Stimulated activated naive CD8-positive, alpha-beta T cell treated with anti-CD3 and anti-CD28 coated beads, Interleukin-15, Interleukin-2, amounts not matched to agents 100 U/mL and 50 U/mL, for 24 hours (primary cell): ENCODE measurements at places on chromosomes 7 and 10.
A peak's percentile ranks its signal among the peaks of the same experiment; 100 is the strongest.

DNA sequence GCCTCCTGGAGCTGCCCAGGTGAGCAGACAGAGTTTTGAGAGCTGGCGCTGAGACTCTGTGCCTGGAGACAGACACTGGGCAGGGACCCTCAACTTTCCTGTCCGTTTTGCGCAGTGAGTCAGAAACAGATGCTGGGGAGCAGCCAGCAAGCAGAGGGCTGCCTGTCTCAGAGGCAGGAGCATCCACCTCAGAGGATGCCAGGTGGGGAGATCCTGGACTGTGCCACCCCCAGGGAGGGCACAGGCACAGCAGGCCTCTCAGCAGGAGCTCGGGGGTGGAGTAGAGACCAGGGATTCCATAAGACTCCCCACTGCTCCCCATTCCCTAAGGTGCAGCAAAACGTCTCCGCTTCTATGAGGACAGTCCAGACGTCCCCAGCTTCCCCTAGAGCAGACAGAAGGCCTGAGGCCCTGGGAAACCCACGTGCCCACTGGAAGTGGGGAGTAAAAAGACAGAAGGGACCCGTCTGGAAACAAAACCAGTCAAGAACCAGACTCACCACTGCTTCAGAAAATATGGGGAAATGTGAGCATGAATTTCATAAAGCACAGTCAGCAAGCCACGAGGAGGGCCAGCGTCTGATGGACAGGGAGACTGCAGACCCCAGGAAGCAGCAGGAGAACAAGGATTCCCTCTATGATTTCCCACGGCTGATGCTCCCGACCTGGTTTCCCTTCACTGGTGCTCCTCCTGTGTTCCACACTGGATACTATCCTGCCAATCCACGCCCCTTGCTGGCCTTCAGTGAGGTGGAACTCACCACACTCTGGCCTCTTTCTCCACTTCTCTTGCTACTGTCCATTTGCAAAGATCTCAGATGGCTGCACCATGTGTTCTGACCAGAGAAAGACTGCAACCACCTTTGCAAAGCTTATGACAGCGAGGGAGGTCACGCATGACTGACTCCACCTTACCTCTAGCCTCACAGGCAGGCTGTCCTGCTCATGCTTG, 151.3 kb upstream of the FAM20C start:
- DNase-seq = no peak

DNA sequence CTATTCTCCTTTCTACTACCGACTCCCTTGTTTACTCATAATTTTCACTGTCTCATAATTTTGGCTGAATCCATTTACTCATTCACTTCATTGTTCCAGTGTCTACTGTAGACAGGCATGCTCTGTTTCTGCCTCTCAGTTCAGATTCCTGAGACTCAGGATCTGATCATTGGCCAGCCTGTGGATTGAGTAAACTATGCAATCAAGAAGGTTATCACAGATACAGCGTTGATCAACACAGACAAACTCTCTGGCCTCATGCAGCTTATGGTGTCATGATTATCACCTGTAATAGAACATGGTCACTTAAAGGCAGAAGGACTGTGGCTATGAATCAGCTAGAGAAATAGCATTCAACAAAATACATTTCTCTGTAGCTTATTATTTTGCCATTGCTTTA, 86.0 kb downstream of the SEMA3E start:
- DNase-seq = no peak

- DNase-seq = no peak
These were observed at the start of gene TRPV6 for GRCh38 chr7:142885311-142886230. TSS of gene TRPV6 (minus strand) at chr7:142885745.

DNA sequence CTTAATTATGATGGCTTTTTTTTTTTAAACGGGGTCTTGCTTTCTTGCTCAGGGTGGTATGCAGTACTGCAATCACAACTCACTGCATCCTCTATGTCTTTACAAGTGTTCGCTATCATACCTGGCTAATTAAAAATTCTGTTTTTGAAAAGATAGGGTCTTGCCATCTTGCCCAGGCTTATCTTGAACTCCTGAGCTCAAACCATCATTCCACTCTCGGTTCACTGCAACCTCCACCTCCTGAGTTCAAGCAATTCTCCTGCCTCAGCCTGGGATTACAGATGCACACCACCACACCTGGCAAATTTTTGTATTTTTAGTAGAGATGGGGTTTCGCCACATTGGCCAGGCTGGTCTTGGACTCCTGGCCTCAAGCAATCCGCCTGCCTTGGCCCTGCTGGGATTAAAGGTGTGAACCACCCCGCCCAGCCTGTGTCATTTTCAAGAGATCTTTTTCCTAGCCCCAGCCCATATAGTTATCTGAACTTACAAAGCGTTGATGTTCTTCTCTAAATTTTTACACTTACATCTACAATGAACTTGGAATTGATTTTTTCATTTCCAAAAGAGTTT, 6.0 kb downstream of the HNRNPF start:
- no peak for DNase-seq

- DNase-seq = no peak
These were observed 258.0 kb upstream of the PRKCQ start for GRCh38 chr10:6838118-6838517.

GRCh38 chr7:99558306-99559174, at the start of gene ZNF655:
TSS of gene ZNF655 (plus strand) at chr7:99558642. CDS start at chr7:99560560, 1,918 bp downstream.
- DNase-seq = peak; percentile 92

DNA sequence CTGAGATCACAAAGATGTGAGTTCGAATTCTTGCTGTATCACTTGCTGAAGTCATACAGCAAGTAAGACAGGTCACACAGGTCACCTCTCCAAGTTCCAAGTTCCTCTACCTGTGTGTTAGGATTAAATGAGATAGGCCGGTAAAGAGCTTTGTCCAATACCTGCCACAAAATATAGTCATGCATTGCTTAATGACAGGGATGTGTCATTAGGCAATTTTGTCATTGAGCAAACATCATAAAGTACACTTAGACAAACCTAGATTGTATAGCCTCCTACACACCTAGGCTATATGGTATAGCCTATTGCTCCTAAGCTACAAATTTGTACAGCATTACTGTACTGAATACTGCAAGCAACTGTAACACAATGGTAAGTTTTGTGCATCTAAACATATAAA, 469.4 kb downstream of the KCNMA1 start:
- no peak for DNase-seq

- no peak for DNase-seq
These were observed 93.5 kb upstream of the KIAA1217 start for GRCh38 chr10:24115403-24115802.

DNA sequence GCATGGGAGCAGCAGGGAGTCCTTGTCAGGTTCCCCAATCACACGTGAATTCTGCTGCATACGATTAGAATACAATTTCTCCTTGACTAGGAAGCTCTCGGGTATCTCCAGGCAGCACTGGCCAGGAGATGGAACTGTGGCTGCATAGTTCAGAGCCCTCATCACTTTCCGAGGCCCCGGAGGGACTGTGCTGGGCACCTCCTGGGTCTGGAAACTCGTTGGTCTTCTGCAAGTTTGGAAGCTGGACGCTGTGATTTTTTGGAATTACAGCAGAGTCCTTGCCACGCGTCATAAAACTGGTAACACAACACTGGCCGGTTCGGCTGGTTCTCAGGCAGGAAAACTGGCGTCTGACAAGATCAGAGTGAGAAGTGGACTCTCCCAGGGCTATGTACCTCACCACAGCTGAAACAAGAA, 216.1 kb downstream of the CCDC3 start:
- DNase-seq = no peak

GRCh38 chr10:118342638-118343020, 505 bp upstream of the FAM204A start:
- DNase-seq = no peak

DNA sequence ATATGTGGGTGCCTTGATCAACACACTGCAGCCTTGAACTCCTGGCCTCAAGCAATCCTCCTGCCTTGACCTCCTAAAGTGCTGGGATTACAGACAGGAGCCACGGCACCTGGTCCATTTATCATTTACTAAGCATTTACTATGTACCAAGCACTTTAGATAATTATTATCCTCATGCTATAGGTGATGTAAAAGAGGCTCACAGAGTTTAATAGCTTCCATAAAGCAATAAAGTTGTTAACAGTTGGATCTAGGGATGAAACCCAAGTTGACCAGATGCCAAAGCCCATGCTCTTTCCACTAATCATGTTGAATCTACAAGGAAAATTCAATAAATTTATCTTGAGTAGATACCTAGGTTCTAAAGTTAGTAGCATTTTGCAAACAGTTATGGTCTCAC, 5.0 kb downstream of the NAPEPLD start:
- DNase-seq = no peak

- DNase-seq = no peak
These were observed 38.8 kb downstream of the VPS41 start for GRCh38 chr7:38870147-38870546.

GRCh38 chr7:94620703-94621118, 35.2 kb downstream of the SGCE start:
- DNase-seq = peak; percentile 68

GRCh38 chr10:89644691-89644966, 413 bp downstream of the PANK1 start:
- DNase-seq = no peak

DNA sequence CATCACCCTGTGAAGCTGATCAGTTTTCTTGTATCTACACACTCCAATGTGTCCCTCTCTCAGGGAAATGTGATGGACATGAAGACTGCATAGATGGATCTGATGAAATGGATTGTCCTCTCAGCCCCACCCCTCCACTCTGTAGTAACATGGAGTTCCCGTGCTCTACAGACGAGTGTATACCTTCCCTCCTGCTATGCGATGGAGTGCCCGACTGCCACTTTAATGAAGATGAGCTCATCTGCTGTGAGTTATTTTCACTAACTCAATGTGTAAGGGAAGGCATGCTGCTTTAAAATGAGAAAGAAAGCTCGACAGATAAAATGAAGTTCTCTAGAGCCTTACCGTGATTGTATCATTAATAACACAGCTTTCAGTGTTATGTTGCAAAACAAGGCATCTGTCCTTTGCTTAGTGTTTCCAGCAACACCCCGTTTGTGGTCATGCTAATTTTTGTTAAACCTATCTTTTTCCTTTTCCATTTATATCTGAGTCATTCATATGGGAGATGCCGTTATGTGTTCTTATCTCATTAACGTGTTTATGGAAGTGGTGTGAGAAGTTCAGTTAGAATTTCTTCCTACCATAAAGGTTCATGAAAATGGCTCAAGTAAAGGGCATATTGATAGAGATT, 220.9 kb upstream of the PLXDC2 start:
- no peak for DNase-seq

DNA sequence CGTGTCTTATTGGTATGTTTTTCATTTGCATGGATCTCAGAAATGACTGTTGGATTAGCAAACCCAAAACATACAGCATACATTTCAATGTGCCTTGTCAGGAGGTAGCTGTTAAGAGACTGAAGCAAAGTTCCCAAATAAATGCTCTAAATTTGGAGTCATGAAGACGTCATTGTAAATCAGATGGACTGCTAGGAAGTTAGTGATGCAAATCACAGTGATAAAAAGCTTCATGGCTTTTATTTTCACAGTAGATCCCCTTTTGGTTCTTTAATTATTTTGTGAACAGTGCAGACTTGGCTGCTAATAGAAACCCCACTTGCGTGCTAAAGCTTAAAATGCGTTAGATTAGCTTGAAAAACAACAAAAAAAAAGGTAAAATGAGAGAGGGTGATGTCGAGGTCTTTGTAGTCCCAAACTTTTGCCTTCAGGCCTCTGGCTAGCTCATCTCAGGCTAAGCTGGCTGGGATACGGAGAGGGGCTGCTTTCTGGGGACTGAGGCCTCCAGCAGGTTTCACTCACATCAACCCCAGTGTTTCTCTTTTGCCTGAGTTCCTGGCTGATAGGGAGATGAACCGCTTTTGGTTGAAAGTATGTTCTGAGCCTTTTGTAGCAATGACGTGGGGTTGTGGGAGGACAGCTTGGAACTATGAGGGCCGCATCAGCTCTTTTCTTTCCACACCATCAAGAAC, 107.1 kb upstream of the CDCA7L start:
- DNase-seq = no peak

GRCh38 chr10:1644191-1644711, 93.1 kb downstream of the ADARB2 start:
- no peak for DNase-seq

DNA sequence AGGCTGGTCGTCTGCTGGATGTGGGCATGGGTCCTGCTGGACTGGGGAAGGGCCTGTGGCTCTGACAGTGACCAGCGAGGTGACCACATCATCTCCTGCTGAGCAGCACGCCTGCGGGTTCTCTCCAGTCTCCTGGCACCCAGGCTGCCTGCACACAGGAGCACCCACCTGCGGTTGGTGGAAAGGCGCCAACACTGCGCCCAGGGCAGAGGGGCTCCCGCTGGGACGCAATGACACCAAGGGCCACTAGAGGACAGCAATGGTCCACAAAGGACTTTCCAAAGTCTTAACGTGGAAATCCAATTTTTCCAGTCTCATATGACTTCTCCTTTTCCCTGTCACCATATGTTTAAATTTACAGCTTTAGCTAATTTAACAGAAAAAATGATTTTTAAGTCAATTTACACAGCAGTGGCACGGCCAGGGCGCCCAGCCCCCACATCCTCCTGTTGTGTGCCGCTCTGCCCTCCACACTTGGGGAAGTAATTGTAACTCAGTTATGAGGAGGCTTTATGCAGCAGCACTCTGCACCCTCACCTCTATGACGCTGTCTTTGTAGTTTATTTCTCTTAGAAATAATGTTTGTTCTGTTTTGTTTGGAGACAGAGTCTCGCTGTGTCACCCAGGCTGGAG, 38.1 kb downstream of the CFAP46 start:
- DNase-seq = peak; percentile 66

GRCh38 chr7:67311901-67312300, 315.3 kb downstream of the TYW1 start:
- DNase-seq = no peak

DNA sequence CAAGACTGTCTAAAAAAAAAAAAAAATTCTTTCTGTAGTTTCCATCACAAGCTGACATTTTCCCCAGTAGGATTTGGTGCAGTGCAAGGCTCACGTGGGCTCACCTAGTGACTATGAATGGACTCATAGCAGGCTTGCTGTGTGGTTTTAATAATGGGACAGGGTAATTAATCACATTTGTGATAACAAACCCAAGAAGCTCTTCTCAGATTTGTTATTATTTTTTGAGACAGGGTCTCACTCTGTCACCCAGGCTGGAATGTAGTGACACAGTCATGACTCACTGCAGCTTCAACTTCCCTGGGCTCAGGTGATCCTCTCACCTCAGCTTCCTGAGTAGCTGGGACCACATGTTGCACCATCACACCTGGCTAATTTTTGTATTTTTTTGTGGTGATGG, 40.0 kb downstream of the NACAD start:
- DNase-seq = no peak

DNA sequence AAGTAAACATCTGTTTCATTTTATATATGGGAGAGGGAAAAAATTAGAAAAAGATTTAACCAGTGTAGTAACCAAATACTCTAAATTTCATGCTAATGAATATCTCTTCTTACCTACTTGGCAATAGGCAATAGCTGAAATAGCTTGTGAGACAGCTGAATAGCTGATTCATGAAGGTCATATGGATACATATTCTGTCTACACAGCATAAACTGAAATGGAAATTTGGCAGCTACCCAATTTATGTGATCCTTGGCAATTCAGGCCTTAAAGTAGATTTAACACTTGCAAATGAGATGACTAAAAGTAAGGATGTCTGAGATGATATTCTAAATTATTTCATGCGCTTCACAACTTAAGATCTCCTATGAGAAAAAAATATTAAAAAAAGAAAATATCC, 261.2 kb upstream of the SEMA3A start:
- no peak for DNase-seq
